ENCODE measurements at places on chromosomes 3 and 15.

GRCh38 chr3:72344647-72345046 is 503.6 kb downstream of the SHQ1 start:
- no peak for DNase-seq

DNA sequence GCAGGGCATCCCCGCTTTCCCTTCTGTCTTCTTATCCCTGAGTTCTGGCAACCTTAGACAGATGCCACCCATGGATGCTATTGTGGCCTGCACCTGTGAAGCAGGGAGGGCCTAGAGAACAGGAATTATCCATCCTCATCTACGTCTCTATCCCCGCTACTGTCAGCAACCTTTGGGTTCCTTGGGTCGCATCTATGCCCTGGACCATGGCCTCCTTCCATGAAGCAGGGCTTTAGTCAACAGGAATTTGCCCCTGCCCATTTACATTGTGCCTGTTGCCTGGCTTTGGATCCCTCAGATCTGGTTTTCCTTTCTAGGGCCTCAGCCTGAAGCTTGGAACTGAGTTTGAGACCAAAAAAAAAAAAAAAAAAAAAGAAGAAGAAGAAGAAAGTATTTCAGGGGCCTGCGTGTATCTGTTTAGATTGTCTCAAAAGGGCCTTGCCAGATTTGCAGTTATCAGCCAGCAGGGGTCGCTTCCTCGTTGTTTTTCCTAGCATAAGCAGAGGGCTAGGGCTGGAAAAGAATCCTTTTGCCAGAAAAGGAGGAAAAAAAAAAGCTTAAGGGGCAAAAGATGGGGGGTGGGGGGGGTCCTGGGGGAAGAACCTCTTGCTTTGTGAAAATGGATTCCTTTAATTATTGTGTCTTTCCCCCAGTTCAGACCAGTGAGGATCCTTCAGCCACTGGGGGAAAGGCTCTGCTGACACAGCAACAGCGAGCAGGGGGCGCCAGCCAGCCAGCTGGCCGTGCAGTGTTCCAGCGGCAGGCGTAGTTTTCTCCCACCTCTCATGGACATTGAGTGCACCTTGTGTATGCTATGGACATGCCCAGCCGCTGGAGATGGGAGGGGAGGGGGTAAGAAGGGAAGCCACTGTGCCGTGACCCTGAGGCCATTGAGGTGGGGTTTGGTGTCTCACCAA is 65.7 kb upstream of the ALDH1L1 start:
- DNase-seq = no peak

DNA sequence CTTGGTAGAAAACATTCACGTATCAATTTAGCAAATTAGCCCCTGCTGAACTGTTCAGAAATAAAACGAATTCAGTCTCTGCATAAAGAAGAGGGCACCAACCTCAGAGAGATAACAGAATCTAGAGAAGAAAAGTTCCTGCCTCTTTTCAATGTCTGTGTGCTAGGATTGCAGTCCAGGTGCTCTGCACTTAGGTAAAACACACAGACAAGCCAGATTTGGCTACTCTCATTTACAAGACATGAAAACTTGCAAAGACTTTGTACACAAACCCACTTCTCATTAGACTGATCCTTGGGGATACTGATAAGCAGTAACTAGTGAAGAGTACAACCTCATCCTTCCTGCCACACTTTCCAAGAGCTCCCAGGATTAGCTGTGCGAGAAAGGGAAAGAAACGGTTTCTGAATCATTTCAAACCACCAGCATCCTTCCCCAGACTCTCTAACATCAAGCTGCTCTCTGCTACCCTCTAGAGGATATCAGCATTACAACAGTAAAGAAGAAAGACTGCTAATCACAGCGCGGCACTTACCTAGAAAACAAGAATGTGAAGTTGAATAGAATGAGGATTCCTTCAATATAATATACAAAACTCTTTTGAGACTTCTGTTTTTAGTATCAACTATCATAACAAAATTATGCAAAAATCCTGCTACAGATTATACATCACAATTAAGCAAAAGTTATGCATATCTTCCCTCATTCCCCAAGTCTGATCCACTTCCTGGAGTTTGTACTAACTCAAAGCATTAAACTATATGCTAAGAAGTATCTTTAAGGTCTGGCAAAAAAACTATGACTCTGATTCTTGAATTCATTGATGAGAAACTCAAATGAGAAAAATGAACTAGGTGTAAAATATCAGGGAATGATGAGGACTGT is 306.4 kb downstream of the MAGI1 start:
- no peak for DNase-seq

- DNase-seq = no peak
Measured at GRCh38 chr15:67409175-67409574, 111.8 kb upstream of the C15orf61 start.

DNA sequence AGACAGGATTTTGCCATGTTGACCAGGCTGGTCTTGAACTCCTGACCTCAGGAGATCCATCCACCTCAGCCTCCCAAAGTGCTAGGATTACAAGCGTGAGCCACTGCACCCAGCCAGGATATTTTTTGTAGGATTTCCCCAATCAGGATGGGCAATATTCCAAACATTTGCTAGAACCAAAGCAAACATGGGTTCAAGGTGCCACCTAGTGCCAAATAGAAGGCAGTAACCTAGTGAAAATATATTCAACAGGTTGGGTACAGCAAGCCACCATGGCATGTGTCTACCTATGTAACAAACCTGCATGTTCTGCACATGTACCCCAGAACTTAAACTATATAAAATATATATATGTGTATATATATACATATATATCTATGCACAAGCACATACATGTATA is 185.9 kb upstream of the CADM2 start:
- no peak for DNase-seq

DNA sequence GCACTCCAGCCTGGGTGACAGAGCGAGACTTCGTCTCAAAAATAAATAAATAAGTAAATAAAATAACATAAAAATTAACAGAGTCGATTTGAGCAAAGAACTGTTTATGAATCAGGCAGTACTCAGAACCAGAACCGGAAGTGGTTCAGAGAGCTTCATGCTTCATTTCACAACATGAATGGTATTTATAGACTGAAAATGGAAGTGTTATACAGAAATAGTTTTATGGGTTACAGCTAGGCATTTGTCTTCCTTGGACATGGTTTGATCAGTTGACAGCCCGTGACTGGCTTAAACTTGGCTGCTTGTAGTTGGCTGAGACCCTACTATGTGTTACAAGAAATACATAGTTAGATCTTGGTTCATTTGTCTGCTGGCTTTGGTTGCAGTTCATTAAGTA is 216.0 kb upstream of the MCTP2 start:
- DNase-seq = no peak

DNA sequence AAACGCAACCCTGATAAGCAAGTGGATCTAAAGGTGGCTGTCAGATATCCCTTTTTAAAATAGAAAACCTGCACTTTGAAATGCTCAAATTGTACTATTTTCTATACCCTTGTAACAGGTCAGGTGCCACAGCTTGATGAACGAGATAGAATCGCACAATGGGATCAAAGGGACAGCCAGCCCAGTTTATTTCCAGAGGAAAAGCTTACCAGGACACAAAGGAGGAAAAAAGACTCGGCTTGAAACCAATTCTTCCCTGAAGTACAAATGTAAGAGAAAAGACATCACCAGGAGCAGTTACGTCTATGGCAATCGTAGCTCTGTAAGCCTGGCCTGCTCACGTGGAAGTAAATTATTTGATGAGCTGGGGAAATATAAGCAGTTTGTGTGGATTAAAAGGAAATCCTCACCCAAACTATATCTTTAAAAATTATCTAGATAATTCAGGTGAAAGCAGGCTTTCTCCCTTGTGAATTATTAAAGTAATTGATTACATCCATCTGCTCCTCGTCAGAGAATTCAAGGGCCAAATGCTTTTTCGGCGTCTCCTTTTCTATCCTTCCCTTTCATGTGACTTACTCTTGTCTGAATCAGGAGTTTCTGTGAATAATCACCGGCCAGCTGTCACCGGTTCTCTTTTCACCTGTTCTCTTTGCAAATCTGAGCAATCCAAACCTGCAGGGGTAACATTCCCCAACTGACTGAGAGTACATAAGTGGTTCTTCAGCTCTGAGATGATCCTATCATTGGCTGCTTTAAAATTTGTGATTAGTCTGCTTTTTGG is 339.2 kb upstream of the ONECUT1 start:
- DNase-seq = no peak

GRCh38 chr15:64888336-64888735 is 23.4 kb upstream of the ANKDD1A start:
- no peak for DNase-seq

DNA sequence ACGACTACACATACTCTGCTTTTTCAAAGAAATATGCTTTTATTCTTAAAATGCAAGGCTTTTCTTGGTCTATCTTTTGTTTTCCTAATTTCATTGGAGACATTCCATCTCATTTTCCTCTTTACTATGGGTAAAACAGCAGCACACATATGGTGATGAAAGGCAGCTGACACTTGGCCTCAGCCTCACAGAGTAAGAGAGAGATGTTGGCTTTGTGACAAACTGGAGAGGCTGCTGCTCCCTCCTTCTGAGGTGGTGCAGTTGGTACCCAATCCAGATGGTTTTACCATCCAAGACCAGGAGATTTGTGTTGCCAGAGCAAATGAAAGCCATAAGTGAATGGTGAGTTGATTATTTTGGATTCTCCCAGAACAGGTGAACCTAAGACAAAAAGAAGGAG is 13.2 kb upstream of the SLC2A2 start:
- DNase-seq = no peak

DNA sequence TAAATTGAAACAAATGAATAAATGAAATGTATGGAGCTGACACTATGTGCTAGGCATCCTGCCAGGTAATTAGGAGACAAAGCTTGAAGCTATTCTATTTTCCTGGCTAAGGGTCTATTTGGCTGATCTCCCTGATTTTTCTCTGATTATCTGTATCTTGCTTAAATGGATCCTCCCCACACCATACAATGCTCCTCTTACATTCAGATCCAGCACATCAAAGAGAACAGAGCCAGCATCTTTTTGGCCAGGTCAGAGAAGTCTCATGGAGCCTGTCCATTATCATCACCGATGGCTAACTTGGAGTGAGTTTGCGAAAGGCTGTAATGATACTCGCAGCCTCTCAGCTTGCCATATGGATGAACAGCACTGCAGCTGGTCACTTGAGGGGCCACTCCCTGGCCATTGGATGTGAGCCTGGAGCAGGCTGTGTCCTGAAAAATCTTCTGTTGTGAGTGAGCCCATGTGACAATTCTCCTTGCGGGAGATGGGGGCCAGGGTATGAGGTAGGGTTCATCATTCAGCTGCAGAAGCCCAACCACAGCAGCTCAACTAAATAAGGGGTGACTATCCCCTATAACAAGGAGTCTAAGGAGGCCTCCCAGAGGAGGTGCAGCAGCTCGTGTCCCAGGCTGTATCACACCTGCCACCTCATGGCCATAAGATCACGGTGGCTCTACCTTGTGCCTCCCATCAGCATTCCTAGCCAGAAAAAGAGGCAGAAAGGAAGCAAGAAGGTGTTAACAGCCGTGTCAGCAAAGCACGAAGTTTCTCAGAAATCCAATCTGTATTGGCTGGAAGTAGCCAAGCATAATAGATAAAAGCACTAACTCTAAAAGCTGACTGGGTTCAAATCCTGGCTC is 69.3 kb upstream of the ST8SIA2 start:
- DNase-seq = no peak

GRCh38 chr3:56725175-56725574 is 42.1 kb upstream of the TASOR start:
- peak; percentile 25 for DNase-seq

DNA sequence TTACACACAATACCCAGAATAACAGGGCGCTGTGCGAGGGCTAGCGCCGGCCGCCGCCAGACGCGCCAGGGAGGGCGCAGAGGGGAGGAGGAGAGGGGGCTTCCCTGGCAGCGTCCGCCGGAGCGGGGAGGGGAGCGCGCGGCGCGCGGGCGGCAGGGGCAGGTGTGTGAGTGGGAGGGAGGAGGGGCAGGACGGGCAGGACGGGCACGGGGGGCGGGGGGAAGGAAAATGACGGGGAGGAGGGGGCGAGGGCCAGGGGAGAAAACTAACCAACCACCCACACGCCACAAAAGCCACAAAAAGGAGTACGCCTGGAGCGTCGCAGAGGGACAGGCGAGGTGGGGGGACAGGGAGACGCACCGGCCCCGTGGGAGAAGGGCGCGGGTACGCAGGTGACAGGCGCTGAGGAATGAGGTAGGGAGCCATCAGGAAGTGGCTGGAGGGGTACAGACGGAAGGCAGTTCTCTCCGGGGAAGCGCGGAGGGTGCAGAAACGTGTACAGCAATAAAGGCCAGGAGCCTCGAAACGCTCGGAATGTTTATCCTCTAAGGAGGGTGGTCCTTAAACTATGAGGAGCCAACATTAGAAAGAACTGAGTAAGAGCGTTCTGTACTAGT is 610 bp upstream of the SATB1 start:
- peak; percentile 64 for DNase-seq

Data from T-helper 1 cell (primary cell).